PC-3 (cell line): ENCODE measurements at places on chromosomes 7 and 10. TPM values are rescaled to one million over a fixed set of nuclear protein-coding genes. Genes with fewer than 3 reads are reported as not detected.

GRCh38 chr10:77363210-77363609, 274.4 kb downstream of the KCNMA1 start:
- H3K27ac ChIP-seq = no peak overlapping the region
- H3K4me3 ChIP-seq = no peak overlapping the region
- H3K4me1 ChIP-seq = peaks cover 4% of the 10 kb centered on the region
- no peak for DNase-seq

- H3K4me1 ChIP-seq = no peaks in the 10 kb centered on the region
- no peak overlapping the region for H3K4me3 ChIP-seq
- H3K36me3 ChIP-seq = no peaks in the 10 kb centered on the region
- no peak overlapping the region for H3K27ac ChIP-seq
- DNase-seq = no peak
- H3K27me3 ChIP-seq = no peaks in the 10 kb centered on the region
Measured at GRCh38 chr7:4484545-4484944, 197.6 kb upstream of the FOXK1 start.

DNA sequence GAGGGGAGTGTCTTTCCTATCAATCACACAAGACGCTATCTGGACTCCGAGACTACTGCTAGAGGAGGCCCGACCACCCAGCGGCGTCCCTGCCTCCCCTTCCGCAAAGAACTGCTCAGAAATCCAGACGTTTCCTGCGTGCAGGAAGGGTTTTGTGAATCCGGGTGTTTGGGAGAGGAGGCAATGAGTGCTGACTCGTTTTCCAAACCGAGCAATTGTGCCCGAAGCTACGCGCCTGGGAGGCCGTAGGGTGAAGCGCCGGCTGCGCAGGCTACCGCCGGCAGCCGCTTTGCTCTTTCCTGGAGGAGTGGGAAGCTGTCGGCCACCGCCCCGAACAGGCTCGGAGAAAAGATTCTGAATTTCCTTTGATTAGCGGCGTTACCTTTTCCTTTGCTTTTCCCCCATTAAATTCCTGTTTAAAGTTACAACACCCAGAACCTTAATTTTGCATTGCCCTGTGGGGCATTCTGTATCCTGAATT, 5.3 kb downstream of the VAX1 start:
- H3K27ac ChIP-seq = no peak overlapping the region
- H3K4me3 ChIP-seq = no peak overlapping the region
- peaks cover 9% of the 10 kb centered on the region; the same call in 1 of the 2 replicates for H3K27me3 ChIP-seq
- H3K36me3 ChIP-seq = no peaks in the 10 kb centered on the region

GRCh38 chr7:121053219-121053618, 64.7 kb downstream of the CPED1 start:
- H3K27ac ChIP-seq = no peak overlapping the region
- peaks cover 3% of the 10 kb centered on the region; the same call in 1 of the 2 replicates for H3K4me1 ChIP-seq
- no peak for DNase-seq
- no peak overlapping the region for H3K4me3 ChIP-seq
- H3K27me3 ChIP-seq = no peaks in the 10 kb centered on the region

- H3K27ac ChIP-seq = no peak overlapping the region
- no peaks in the 10 kb centered on the region for H3K27me3 ChIP-seq
- H3K4me1 ChIP-seq = no peaks in the 10 kb centered on the region
- H3K4me3 ChIP-seq = no peak overlapping the region
Measured at GRCh38 chr10:124892031-124892430, 49.9 kb upstream of the ZRANB1 start.

- H3K27me3 ChIP-seq = no peaks in the 10 kb centered on the region
- H3K4me3 ChIP-seq = no peak overlapping the region
- 0 out of 2 replicates have a peak, but pooled peaks cover 3% of the 10 kb centered on the region for H3K4me1 ChIP-seq
- H3K36me3 ChIP-seq = no peaks in the 10 kb centered on the region
- DNase-seq = no peak
- no peak overlapping the region for H3K27ac ChIP-seq
Measured at GRCh38 chr7:158280448-158281144, 307.0 kb downstream of the PTPRN2 start.

GRCh38 chr10:5546891-5547680, 22.3 kb downstream of the CALML3 start:
- peak overlapping the region; percentile 46; the same call in 1 of the 2 replicates for H3K4me3 ChIP-seq
- DNase-seq = peak; percentile 90
- H3K36me3 ChIP-seq = peaks cover 3% of the 10 kb centered on the region; the same call in 1 of the 2 replicates

DNA sequence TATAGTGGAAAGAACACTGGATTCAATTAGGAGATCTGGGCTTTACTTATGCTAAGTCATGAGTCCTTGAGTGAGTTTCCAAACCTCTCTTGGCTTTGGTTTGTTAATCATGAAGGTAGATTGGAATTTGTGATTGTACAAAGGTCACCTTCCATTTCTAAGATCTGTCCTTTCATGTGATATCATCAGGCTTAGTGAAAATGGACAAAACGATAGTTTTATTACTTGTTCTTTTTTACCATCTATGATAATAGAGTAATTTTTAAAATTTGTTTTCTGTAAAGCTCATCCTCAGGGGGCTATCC, 309.0 kb downstream of the BICC1 start:
- no peaks in the 10 kb centered on the region for H3K27me3 ChIP-seq
- peaks cover 49% of the 10 kb centered on the region for H3K4me1 ChIP-seq
- H3K36me3 ChIP-seq = no peaks in the 10 kb centered on the region
- DNase-seq = peak; percentile 44
- peak overlapping the region; percentile 21; the same call in 1 of the 2 replicates for H3K4me3 ChIP-seq

DNA sequence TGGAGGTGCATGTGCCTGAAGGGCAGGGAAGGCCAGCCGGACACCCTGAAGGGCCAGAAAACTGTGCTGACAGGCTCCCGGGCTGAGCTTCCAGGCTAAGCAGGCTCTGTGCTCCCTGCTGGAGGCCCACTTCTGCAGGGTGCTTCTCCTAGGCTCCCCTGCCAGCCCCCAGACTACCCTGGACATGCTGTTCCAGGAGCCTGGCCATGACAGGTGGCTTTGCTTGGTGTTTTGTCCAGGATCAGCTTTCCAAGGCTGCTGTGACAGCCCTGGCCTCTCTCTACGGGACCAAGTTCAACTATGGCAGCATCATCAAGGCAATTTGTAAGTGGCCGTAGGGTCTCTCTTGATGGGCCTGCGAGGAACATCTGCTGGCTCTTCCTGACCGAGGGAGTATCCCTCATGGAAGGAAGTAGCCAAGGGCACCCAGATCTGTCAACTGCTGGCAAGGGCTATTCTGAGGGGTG, 5.3 kb downstream of the CPA1 start:
- no peaks in the 10 kb centered on the region for H3K4me1 ChIP-seq
- DNase-seq = no peak
- no peaks in the 10 kb centered on the region for H3K36me3 ChIP-seq
- H3K27ac ChIP-seq = no peak overlapping the region

DNA sequence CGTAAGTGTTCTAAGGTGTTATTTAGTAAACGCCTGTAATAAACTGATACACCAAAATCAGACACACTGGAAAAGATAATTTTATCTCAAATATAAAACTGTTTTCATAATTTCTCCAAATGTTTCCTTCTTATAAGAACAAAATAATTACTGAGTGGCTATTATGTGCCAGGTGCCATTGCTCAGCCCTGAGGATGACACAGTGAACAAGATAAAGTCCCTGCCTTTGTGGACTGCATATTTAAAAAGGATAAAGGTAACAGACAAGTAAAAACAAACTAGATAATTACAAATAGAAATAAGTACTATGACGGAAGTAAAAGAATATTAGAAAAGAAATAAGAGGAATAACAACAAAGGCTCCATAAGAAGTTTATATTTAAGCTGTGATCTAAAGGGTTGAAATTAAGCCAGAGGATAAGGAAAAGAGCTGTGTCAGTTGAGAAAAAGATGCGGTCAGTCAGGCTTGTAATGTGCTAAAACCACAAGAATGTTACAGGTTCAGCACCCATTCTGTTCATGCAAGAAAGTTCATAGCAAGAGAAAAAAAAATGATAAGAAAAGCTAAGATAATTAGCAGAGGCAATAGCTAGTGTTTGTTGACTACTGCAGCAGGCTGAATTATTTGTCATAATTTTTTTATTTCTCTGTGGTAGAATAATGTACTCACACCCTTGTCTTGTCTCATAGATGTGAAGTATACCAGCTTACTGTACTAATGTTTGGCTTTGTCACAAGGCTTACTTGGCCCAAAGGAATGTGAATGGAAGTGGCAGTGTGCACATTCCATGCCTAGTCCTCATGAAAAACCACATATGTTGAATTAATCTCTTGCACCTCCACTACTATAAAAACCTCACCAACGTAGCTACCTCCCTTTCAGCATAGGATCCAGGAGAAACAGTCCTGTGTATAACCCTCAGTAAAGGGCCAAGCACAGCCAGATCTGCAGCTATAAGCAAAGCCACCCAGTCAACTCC, 75.1 kb downstream of the CRPPA start:
- no peak overlapping the region; the same call in 1 of the 2 replicates for H3K4me3 ChIP-seq
- peaks cover 29% of the 10 kb centered on the region for H3K4me1 ChIP-seq
- peak overlapping the region; percentile 39 for H3K27ac ChIP-seq
- DNase-seq = peak; percentile 88
- H3K27me3 ChIP-seq = no peaks in the 10 kb centered on the region

- no peak for DNase-seq
- no peak overlapping the region for H3K4me3 ChIP-seq
- no peak overlapping the region for H3K27ac ChIP-seq
Measured at GRCh38 chr10:68047554-68048327, 27.3 kb downstream of the HERC4 start.

GRCh38 chr7:22350466-22351328, 6.3 kb downstream of the RAPGEF5 start:
- DNase-seq = peak; percentile 76
- peak overlapping the region; percentile 50 for H3K27ac ChIP-seq

GRCh38 chr7:30700941-30701340, 18.7 kb upstream of the CRHR2 start:
- no peak overlapping the region for H3K27ac ChIP-seq
- no peaks in the 10 kb centered on the region for H3K4me1 ChIP-seq
- DNase-seq = no peak

DNA sequence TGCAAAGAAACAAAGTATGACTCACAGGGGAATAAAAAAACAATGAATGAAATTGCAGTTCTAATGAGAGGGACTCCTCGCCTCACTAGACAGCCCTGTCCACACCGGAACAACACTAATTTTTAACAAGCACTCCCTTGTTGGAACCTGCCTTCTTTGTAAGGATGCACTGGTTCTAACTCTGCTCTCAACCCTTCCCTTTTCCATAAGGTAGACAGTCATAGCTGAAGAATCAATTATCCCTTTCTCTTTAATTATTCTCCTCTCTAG, 65.1 kb downstream of the TSPAN12 start:
- H3K4me1 ChIP-seq = no peaks in the 10 kb centered on the region
- H3K27ac ChIP-seq = no peak overlapping the region
- H3K27me3 ChIP-seq = no peaks in the 10 kb centered on the region

LRRC18 gene
- not detected in 2 replicates for total RNA-seq

TAS2R41 gene
- not detected in 2 replicates for total RNA-seq

SPACDR gene
- total RNA-seq = 0.11 and 2.5 TPM in 2 replicates

CPA2 gene
- total RNA-seq = not detected in 2 replicates

MUC12 gene
- 0.18 and 0.69 TPM in 2 replicates for total RNA-seq

ELN gene
- 0.07 TPM in 1 of 2 replicates, not detected in the other for total RNA-seq

PNLIPRP2 gene
- total RNA-seq = not detected in 2 replicates

PDGFA gene
- total RNA-seq = 16.1 and 18.4 TPM in 2 replicates

SLC13A1 gene
- not detected in 2 replicates for total RNA-seq
